Ovary (tissue), 10 donors: ENCODE measurements at places on chromosomes 13 and 19. TPM values are rescaled to one million over a fixed set of nuclear protein-coding genes. Genes with fewer than 3 reads are reported as not detected.

- no peak for DNase-seq
Measured at GRCh38 chr19:58356766-58357480, 3.6 kb upstream of the A1BG start.

GRCh38 chr19:42378225-42379215 lies 11.6 kb downstream of the CNFN start:
- no peak for DNase-seq

- no peak for DNase-seq
Measured at GRCh38 chr13:62643007-62643483, 1227.4 kb upstream of the PCDH20 start.

DNA sequence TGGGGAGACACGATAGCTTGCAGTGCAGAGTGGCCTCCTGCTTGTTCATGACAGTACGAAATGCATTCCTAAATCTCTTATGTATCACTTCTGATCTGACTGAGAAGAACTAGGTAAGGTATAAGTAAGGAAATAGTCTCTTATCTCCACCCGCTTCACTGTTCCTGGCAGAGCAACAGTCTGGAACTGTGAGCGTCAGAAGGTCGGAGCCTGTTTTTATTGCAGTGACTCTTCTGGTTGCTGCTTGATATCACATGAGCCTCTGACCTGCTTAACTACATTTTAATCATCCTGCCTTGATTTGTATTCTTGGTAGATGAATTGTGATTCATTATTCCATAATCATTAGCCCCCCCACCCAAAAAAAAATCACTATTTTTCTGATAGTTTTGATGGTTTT lies 69.0 kb downstream of the COL4A2 start:
- DNase-seq, result no peak

DNA sequence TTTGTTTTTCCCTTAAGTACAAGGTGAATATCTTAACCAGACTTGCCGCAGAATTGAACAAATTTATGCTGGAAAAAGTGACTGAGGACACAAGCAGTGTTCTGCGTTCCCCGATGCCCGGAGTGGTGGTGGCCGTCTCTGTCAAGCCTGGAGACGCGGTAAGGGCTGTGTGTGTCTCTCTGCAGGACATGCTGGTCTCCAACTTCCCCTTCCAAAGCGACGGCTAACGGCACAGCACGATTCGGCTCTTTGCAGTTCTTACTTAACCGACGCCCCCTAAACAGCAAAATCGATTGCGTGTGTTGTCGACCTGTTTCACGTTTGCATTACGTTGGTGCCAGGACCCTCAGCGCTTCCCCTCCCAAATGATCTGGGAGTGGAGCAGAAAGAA lies 73.2 kb downstream of the GGACT start:
- no peak for DNase-seq

- peak; percentile 27 for DNase-seq
Measured at GRCh38 chr13:114109641-114110041, 22.8 kb downstream of the RASA3 start.

DNA sequence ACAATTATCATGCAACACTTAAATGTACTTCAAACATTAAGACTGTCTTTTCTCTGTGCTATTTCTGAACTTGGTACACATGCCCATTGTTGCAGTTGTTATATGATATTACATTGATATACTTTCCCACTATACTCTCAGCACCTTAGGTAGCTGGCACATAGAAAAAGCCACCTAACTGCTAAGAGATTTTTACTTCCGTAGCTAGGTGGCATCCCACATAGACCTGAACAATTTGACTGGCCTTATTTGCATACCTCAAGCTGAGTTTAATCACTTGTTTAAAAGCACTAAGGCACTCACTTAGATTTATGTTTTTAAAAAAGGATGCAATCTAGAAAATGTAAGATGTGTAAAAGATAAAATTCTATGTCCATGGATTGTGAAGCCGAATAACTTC lies 194.2 kb downstream of the POU4F1 start:
- DNase-seq, result no peak

- peak; percentile 38 for DNase-seq
Measured at GRCh38 chr19:43524922-43525835, 1.8 kb downstream of the ETHE1 start.

DNA sequence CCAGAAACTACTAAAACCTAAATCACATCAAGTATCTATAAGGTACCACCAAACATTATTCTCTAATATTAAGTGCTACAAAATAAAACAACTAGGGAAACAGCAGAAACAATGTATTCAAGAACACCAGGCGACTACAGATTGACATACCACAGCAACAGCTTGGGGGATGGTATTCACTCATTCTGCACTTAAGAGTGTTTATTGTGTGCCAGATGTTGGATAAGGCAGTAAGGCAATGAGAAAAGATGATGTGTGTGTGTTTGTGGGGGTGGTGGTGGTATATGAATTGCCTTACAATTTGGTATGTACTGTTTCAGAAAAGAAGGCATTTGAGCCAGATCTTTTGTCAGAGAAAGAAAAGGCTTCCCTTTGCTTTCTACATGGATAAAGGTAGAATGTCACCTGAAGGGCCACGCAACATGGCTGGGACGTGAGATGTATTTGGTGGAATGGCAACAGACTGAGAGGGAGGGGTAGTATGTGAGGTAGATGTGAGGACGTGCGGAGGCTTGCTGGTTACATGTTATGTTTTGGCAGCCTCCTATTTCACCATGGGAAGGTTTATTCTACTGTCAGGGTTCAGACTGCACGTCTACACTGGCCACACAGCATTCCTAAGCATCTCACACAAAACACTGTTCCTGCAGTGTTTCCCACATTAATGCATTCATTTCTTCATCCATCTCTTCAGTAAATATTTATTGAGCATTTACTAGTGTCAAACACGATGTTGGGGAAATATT lies 300.7 kb downstream of the KLF12 start:
- no peak for DNase-seq

DNA sequence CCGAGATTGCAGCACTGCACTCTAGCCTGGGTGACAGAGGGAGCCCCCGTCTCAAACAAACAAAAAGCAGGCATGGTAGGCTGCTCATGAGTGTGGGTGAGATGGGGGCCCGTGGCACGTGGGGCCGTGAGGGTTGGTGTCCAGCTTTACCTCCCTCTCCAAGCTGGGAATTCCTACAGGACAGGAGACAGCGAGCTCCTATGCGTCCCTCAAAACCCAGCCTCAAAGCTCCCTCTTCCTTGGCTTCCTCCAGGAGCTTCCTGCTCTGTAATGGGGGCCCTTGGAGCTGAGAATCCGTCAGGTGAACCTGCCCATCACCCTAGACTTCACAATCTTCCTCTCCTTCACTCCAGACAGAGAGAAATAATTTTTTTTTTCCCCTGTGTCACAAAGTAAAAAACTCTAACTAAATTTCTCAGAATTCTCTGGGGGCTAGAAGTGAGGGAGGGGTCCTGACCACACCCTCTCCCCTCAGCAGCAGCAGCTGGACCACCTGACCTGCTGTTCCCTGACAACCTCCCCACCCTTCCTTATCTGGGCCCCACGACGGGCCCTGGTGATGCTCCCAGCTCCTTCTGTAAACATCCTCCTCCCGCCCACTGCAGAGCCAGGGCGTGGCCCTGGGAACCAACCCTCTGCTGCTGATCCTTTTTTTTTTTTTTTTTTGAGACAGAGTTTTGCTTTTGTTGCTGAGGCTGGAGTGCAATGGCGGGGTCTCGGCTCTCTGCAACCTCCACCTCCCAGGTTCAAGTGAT lies 22.1 kb upstream of the WDR18 start:
- DNase-seq, result no peak

DNA sequence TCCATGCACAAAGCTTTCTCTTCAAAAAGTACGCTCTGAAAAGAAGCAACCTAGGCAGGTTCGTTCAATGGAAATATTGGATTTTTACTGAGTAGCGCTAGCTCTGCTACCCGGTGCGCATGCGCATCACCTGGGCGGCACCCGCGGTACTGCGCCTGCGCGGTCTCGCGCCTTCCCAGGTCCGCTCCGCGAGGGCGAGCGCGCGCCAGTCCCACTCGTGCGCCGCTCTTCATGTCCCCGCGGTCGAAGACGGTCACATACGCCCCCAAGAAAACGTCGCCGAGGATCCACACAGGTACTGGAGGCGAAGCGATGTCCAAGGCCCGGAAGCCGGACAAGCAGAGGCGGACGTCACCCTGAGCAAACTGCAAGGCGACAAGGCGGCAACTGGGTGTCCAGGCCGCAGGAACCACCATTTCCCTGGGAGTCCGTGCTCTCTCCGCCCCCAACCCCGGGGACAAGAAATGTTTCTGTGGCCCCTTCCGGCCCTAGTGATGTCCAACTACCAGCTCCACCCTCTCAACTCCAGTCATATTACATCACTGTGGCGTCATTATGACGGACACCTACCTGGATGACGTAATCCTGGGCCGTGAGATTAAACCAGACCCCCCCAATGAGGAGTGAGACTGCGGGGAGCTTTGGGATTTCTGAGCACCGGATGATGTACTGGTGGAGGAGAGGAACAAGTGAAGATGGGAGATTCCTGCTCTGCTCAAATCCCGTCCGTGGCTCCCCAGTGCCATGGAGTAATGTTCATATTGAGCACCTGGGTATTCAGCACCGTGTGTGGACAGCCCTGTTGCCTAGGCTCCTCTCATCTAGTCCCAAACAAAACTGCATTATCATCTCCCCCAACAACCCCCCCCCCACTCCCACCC lies 4.8 kb upstream of the KCNC3 start:
- DNase-seq, result peak; percentile 21

DNA sequence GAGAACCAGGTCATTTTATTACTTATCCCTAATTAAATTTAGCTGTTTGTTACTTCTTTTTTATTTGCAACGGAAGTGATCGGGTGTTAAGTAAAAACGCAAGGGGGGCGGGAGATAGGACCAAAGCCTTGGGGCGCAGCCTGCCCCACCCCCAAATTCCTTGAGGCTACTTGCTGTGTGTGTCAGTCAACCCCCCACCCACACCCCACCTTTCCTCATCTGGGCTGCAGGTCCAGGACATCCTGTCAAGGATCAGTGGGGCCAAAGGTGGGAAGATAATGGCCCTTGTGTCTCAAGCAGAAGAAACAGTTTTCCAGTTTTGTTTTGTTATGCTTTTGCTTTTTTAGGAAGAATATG lies 1.2 kb upstream of the FOXO1 start:
- peak; percentile 47 for DNase-seq

GRCh38 chr19:19820774-19821320 lies 703 bp downstream of the ZNF506 start:
- no peak for DNase-seq

DNA sequence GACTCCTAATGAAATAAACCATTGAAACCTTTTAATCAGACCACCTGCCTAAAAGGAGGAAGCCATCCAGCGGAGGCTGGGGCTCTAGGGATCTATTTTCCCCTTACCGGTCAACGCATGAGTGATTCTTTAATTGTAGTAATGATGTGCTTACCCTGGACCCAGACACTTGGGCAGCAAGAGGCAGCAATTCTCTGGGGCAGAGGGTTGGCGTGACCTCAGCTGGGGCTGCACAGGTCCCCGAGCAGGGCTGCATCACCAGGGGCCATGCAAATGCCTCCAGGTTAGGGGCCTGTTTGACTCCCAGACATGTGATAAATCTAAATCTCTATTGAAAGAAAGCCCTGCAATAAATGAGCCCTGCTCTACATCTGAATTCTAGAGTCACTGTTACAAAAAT lies 194.2 kb upstream of the TSHZ3 start:
- no peak for DNase-seq

GRCh38 chr13:111114362-111115060 lies 599 bp upstream of the ARHGEF7 start:
- DNase-seq, result peak; percentile 56

GRCh38 chr13:73880365-73880764 lies 253.8 kb downstream of the KLF12 start:
- no peak for DNase-seq

The PPFIA3 gene
- 3.9 TPM for total RNA-seq

The SELENOV gene
- not detected for total RNA-seq
